Activated CD8-positive, alpha-beta memory T cell treated with anti-CD3 and anti-CD28 coated beads, Interleukin-2, amount 10 ng/mL, durations not matched to agents 7 days and 5 days (primary cell): ENCODE measurements at places on chromosomes 3 and 15. TPM values are rescaled to one million over a fixed set of nuclear protein-coding genes. Genes with fewer than 3 reads are reported as not detected.

LEKR1 gene
- 0.76 TPM for total RNA-seq

GALNT15 gene
- not detected for total RNA-seq

DNA sequence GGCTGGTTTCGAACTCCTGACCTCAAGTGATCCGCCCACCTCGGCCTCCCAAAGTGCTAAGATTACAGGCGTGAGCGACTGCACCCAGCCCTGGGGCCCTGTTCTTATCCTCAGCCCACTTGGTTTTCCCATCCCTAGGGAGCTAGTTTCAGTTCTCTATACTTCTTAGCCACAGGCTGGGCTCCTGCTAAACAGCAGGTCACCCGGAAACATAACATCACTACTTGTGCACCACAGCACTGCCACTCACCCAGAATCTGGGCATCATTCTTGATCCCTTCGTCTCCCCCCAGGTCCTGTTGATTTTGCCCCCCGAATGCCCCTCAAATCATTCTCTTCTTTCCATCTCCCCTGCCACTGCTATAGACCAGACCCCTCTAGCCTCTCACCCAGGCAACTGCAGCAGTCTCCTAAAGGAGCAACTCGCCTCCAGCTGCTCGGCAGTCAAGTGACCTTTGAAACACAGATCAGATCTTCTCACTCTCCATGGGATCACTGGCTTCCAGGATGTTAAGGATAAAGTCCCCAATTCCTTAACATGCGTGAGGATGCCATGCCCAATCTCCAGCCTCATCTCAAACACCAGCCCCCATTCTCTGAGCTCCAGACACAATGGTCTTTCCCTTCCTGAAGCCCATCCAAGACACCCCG lies 5.6 kb upstream of the AP3S2 start:
- no peaks in the 10 kb centered on the region for H3K36me3 ChIP-seq
- H3K4me1 ChIP-seq: peaks cover 4% of the 10 kb centered on the region
- no peak overlapping the region for H3K4me3 ChIP-seq
- no peak overlapping the region for H3K27ac ChIP-seq
- peaks cover 5% of the 10 kb centered on the region for H3K27me3 ChIP-seq

- H3K36me3 ChIP-seq: no peaks in the 10 kb centered on the region
- H3K27me3 ChIP-seq: peaks cover 32% of the 10 kb centered on the region
- no peak overlapping the region for H3K27ac ChIP-seq
These were observed 130.9 kb upstream of the RGMA start for GRCh38 chr15:93219859-93220420.

- no peak for DNase-seq
- H3K27me3 ChIP-seq: peaks cover 34% of the 10 kb centered on the region
- no peak overlapping the region for H3K4me3 ChIP-seq
- H3K4me1 ChIP-seq: peaks cover 6% of the 10 kb centered on the region
- no peak overlapping the region for H3K27ac ChIP-seq
These were observed 115.6 kb downstream of the CHDH start for GRCh38 chr3:53730576-53730975.
